ENCODE measurements at places on chromosomes 6 and 20.

DNA sequence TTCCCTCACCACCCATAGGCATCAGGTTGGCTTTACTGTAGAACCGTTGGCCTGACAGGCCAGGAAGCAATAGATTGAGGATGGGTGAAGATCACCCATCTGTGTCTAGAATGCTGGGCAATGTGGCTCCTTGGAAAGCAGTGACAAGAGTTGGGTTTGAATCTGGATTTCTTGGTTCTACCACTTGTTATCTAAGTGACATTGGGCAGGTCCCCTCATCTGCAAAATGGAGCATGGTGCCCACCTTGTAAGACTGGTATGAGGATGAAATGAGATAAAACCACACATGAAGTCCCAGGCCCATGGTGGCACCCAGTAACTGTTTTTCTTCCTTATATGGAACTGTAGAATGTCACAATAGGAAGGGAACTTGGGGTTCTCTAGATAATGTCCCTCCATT lies 22.6 kb upstream of the SIRPB2 start:
- no peak for DNase-seq

DNA sequence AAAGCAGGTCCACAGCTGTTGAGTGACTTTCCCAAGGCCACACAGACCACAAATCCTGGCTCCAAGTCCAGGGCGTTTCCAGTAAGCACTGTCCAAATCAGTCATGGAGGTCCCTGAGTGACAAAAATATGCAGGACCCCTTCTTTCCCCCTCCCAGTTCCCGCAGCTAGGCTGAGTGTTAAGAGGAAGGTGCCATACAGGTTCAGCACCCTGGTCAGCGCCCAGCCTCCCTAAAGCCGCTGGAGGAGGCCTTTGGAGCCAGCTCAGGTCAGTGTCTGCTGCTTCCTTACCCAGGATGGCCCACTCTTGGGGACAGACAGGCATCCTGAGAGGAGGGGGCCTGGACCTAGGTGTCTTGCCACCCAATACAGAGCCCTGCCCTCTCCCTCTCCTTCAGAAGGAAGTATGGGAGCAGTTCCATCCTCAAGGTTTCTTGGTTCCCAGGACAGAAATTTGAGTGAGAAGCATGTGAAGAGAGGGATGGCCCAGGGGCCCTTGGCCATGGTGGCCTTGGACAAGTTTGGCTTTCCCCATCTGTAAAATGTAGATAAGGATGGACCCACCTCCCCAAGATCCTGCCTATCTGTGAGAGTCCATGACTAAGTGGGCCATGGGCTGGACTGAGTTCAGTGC lies 13.2 kb downstream of the TMEM74B start:
- peak; percentile 34 for DNase-seq

- DNase-seq: peak; percentile 84
Measured at GRCh38 chr20:4227085-4227821, 211.9 kb upstream of the RNF24 start.

DNA sequence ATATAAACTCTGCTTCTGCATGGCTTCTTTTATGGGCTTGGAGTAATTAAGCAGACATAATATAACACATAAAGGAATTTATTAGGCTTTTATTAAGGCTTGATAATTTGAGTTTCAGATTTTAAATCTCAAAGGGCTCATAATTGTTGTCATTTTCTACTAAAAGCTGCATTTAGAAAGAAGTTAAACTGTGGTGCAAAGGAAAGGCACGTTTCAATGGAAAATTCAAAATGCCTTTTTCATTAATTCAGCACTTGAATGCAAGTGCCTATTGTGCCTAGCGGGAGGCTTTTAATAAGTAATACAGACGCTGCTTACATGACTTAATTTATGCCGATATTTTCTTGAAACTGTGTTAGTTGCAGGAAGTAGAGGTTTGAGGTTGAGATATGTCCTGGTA lies 431.8 kb upstream of the SOX4 start:
- DNase-seq: no peak

GRCh38 chr6:152651986-152652385 lies 14.8 kb upstream of the SYNE1 start:
- DNase-seq: peak; percentile 24

DNA sequence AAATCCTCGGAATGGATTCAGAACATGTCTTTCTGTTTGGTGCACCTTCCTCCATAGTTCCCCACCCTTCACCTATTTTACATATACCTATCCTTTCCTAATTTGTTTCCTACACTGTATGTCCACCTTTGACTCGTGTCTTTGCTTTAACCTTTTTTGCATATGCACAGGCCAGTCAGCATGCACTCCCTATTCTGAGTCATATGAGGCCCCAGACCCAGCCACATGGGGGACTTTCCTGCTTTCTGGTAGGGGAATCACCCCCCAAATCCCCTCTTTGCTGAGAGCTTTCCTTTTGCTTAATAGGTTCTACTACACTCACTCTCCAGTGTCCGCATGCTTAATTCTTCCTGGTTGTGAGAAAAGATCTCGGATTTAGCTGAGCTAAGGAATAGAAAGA lies 393.8 kb upstream of the IMPG1 start:
- no peak for DNase-seq

All from fibroblast of mammary gland (primary cell).